Esophagus muscularis mucosa (tissue), 4 donors: ENCODE measurements at places on chromosomes 16 and 17. TPM values are rescaled to one million over a fixed set of nuclear protein-coding genes. Genes with fewer than 3 reads are reported as not detected.

Gene RHBDL3
- total RNA-seq: 2.1 TPM

DNA sequence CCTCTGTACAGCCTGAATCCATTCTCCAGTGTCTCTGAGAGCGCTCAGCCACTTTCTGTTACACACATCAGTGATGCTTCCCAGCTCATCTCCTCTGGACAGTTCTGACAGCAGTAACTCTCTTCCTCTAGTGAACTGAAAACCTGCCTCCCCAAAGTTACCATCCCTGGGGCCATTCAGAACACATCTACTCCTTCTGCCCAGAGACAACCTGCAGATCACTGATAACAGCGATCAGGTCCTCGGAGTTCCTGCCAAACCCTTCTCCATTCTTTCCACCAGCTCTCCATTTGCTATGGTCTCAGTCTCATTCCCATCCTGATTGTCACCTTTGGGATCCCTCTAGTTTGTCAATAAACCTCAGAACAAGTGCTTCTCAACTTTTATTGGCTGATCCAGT, 7.3 kb downstream of the ZZEF1 start:
- no peak for DNase-seq

DNA sequence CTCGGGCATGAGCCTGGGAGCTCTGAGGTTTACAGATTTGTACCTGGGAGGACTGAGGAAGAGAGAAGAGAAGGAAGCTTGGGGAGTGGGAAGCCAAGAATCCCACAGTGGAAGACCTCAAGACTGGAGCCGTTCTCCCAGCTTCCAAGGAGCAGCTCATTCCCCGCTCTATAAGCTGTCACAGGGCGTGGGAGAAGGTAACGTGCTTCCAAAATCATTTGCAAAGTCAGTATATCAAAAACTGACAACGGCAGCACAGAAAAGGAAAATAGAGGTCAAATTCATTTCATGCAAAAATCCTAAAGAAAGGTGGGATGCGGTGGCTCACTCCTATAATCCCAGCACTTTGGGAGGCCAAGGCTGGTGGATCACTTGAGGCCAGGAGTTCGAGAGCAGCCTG, 7.8 kb downstream of the PIK3R5 start:
- peak; percentile 60 for DNase-seq

DNA sequence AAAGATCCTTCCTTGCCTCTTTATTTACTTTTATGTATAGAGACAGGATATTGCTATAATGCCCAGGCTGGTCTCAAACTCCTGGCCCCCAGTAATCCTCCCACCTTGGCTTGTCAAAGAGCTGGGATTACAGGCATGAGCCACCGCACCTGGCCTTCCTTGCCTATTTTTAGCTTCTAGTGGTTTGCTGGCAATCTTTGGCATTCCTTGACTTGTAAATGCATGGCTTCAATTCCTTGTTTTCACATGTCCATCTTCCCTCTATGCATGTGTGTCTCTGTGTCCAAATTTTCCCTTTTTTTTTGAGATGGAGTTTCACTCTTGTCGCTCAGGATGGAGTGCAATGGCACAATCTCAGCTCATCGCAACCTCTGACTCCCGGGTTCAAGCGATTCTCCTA, 22.5 kb downstream of the HEXIM2 start:
- no peak for DNase-seq

DNA sequence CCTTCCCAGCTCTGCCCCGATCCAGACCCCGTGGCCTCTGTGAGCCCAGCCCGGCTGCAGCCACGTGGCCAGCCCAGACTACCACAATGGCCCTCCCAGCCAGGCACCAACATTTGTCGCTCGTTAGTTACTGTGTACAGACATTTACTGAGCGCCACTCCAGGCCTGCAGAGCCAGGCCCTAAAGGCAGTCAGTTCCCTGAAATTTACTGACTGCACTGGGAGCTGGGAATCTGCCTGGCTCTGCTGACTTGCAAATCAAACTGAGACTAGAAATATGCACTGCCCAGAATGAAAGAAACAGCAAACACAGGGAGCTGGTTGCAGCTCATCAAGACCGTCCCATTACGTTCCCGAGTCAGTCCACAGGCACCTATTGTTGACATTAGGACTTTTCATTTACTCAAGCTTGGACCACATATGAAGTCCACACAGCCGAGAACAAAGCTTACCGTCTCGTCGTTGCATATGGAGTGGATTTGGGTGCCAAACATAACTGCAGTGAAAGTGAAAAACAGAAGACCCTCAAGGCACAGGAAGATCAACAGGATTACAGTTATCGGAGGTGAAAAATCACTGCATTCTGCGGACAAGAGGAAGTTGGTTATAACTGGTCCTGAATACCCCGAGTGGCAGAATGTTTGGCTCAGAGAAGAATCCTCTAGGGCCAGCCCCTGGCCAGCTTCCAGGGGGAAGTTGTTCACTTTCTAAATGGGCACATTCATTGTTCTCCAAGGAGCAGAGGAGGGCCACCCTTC, 34.5 kb downstream of the ZDHHC7 start:
- no peak for DNase-seq

Gene ZCCHC14
- total RNA-seq: 24.7 TPM

Gene CBX2
- total RNA-seq: 1.7 TPM

DNA sequence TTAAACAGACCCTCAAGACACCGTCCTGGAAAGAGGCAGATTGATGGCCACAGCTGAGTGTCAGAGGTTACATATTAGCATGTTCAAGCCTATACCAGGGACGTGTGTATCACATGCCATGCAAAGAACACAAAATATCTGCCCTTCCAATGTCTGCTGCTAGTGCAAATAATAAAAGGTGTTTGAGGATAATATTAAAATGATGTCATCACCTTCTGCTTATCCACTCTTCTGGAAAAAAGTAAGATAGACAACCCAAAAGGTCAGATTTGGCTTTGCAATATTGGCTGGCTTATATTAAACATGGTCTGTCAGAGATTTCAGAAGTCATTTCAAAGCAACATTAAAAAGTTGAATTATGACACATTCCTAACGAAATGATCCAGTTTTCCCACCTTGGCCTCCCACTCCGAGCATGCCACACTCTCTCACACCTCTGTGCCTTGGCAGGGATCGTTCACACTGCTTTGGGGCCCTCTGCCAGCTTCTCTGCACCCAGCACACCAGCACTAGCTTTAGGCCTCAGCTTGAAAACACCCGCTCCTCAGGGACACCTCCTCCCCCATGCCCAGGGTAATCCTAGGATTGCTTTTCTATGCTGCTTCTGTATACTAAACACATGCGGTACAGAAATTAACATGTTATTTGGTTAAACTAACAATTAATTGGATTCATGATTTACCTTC, 248.2 kb downstream of the NTN1 start:
- no peak for DNase-seq

Gene RDM1
- total RNA-seq: not detected

DNA sequence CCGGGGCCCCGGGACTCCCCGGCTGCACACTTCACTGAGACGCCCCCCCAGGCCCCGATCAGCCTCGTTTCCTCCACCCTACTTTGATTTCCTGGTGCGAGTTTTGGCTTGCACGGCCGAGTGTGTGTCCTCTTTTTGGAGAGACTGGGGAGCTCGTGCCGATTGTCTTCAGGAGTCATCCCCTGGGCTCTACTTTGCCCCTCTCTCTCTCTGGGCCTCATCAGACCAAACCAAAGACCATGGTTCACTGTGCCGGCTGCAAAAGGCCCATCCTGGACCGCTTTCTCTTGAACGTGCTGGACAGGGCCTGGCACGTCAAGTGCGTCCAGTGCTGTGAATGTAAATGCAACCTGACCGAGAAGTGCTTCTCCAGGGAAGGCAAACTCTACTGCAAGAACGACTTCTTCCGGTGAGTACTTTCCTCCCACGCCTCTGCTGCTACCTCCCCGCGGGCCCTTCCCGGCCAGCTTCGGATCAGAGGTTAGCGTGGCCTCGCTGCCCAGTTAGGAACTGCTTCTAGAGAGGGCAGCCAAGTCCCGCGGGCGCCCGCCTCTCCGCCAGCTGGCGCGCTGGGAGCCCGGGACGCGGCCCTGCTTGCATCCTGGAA, 787 bp downstream of the LHX1 start:
- DNase-seq: no peak

Gene CD300C
- total RNA-seq: 4.6 TPM

GRCh38 chr16:19323596-19323995, 38.1 kb downstream of the CLEC19A start:
- no peak for DNase-seq

- no peak for DNase-seq
These were observed 3.9 kb downstream of the FDXR start for GRCh38 chr17:74868908-74869255.

DNA sequence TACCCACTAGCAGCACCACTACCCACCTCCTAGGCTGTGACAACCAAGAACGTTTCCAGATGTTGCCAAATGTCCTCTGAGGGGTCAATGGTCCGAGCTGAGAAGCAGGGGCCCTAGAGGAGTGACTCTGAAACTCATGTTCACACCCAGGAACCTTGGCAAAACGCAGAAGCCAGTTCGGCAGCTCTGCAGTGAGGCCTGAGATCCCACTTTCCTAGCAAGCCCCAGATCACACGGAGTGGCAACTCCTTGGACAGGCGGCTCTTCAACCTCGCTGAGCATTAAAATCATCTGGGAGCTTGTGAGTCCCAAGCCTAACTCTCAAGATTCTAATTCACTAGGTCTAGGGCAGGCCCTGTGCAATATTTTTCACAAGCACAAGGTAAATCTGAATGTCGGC, 17.3 kb downstream of the ELAC2 start:
- DNase-seq: no peak

Gene CCL8
- 2.0 TPM for total RNA-seq

DNA sequence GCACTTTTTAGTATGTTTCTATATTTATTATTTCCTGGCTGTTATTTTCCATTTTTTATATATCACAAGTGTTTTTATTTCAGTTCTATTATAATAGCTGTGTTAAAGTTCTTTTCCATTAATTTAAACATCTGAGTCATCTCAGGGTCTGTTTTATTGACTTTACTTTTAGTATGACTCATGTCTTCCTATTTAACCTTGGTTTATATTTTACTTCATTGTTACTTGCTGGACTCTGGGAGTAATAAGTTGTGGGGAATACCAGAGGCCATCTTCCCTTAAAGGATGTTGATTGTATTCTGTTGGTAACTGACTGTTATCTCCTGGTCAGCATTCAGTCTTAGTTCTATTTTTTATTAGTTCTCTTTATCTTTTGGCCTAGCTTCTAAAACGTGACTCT, 1508.2 kb downstream of the CDH11 start:
- DNase-seq: no peak

- DNase-seq: no peak
These were observed 80.8 kb downstream of the OMG start for GRCh38 chr17:31216031-31216751.

- DNase-seq: no peak
These were observed 44.8 kb downstream of the BEAN1 start for GRCh38 chr16:66471716-66472393.

DNA sequence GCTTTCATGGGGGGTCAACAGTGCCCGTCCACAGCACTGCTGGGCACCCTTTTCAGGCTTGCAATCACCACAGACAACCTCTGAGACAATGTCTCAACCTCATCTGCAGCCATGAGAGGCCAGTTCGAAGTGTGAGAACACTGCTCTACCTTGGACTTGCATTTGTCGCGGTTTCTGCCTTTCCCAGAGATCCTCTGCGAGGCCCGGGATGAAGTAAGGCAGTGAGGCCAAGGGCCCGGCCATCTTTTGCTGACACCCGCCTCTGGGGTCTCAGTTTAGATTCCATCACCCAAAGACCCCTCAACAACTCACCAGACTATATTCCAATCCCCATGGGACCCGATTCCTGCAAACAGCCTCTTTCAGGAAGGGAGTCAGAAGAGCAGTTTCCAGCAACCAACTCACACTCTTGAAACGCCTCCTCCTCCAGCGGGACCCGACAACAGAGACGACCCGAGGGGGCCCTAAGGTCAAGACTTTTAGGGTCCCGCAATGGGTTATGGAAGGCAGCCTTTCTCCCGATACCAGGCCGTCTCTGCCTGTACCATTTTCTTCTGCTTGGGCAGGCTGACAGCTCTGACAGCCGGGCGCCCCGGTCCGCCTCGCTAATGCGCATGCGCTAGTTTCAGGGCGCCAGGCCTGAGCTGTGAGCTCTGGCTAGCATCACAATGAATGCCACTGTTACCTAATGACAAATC, 576.0 kb downstream of the KCNJ18 start:
- DNase-seq: no peak

DNA sequence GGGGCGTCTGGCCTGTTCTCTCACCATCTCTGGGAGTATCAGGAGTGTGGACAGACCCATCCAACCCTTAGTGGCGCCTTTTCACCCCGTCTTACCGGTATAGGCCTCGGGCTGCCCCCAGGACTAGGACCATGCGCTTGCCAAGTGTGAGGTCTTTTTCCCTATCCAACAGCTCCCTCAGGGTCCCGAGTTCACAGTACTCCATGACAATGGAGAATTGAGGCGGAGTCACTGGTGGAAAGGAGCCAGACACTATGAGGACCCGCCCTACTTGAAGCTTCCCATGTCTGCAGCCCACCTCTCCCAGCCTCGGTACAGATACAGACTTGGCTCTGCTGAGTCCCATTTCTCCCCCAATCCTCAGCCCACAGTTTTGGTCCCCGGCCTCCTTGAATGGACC, 15.9 kb upstream of the RFWD3 start:
- DNase-seq: no peak

DNA sequence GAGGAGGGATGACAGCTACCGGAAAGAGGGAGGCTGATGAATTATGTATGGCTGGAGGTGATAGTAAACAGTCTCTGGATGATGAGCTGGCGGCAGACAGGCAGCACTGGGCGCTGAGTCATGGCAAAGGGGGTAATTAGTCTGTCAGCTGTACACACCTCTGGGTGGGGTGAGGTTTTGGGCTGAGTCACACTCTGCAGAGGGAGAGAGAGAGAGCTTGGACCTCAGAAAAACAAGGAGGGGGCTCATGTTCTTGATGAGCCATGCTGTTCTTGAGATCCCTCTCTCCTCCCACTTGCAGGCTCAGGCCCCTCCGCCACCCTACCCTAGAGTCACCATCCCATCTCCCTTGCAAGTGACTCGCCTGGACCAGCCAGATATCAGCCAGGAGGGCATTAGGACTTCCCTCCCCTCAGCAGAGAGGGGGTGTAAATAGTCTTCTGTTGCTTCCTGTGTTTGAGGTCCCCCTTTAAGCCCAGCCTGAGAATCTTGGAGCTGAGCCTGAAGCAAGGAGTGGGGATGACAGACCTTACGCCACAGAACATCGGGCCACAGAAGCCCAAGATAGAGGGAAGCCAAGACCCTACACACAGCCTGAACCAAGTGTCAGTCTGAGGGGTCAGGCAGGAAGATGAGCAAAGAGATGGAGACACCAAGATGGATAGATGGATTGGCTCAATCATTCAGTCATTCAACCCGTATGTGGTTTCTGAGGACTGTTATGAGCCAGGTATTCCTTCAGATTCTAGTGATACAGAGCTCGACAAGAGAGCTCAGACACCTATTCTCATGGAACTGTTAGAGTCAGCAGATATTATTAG, 383.2 kb upstream of the CCL2 start:
- DNase-seq: no peak
